ENCODE measurements at places on chromosomes 6 and 20. TPM values are rescaled to one million over a fixed set of nuclear protein-coding genes. Genes with fewer than 3 reads are reported as not detected.

WFDC2 gene
- 2.3 TPM for total RNA-seq

GRM1 gene
- 0.13 TPM for total RNA-seq

SNAP25 gene
- total RNA-seq: 15.5 TPM

PSORS1C2 gene
- total RNA-seq: not detected

FAM209A gene
- 0.48 TPM for total RNA-seq

ZSCAN9 gene
- total RNA-seq: 15.4 TPM

PBOV1 gene
- not detected for total RNA-seq

RALY gene
- 114 TPM for total RNA-seq

CST1 gene
- 1.1 TPM for total RNA-seq

EYS gene
- total RNA-seq: not detected

GNMT gene
- 1.2 TPM for total RNA-seq

LY6G5C gene
- total RNA-seq: 1.2 TPM
